PC-9 (cell line): ENCODE measurements at places on chromosomes 6 and 20.

DNA sequence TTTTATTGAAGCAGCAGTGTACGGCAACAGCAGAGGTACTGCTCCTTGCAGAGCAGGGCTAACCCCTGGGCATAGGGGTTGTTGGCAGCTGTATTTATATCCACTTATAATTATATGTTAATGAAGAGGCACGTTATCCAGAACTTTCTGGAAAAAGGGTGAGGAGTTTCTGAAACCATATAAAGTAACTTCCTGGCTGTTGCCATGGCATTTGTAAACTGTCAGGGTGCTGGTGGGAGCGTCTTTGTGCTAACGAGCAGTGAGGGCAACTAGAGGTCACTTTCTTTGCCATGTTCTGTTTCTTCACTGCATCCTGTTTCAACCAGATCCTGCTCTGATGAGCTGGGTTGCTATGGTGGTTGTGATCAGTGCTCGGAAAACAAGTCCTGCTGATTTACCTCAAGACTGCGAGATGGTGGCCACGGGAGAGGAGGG is 11.1 kb upstream of the ARFGEF2 start:
- no peaks in the 10 kb centered on the region for H3K36me3 ChIP-seq
- DNase-seq, result no peak
- H3K4me3 ChIP-seq, result no peak overlapping the region
- no peaks in the 10 kb centered on the region for H3K27me3 ChIP-seq

- H3K4me3 ChIP-seq, result no peak overlapping the region
- H3K4me1 ChIP-seq, result no peaks in the 10 kb centered on the region
- no peaks in the 10 kb centered on the region for H3K27me3 ChIP-seq
- DNase-seq, result no peak
- H3K27ac ChIP-seq, result no peak overlapping the region
Observed at GRCh38 chr20:3572151-3572550, 91.0 kb downstream of the GFRA4 start.

GRCh38 chr20:56780266-56780665 is 151.2 kb downstream of the TFAP2C start:
- no peaks in the 10 kb centered on the region for H3K36me3 ChIP-seq
- H3K4me1 ChIP-seq, result peaks cover 30% of the 10 kb centered on the region
- no peak overlapping the region for H3K27ac ChIP-seq
- H3K4me3 ChIP-seq, result no peak overlapping the region

GRCh38 chr6:45478240-45478639 is 100.5 kb upstream of the SUPT3H start:
- 0 out of 2 replicates have a peak overlapping the region, but pooled peaks have one; percentile 6 for H3K4me3 ChIP-seq
- peaks cover 4% of the 10 kb centered on the region; the same call in 1 of the 2 replicates for H3K36me3 ChIP-seq
- peak overlapping the region; percentile 73 for H3K27ac ChIP-seq
- H3K4me1 ChIP-seq, result peaks cover 36% of the 10 kb centered on the region
- H3K27me3 ChIP-seq, result no peaks in the 10 kb centered on the region

- no peaks in the 10 kb centered on the region for H3K36me3 ChIP-seq
- H3K4me3 ChIP-seq, result no peak overlapping the region
- H3K27ac ChIP-seq, result no peak overlapping the region
- H3K4me1 ChIP-seq, result no peaks in the 10 kb centered on the region
Observed at GRCh38 chr20:21105429-21106170, 558 bp downstream of the LINC00237 start.

- peak overlapping the region; percentile 75 for H3K4me3 ChIP-seq
- DNase-seq, result peak; percentile 82
- peaks cover 22% of the 10 kb centered on the region for H3K4me1 ChIP-seq
- H3K27me3 ChIP-seq, result no peaks in the 10 kb centered on the region
- H3K36me3 ChIP-seq, result no peaks in the 10 kb centered on the region
- peak overlapping the region; percentile 97 for H3K27ac ChIP-seq
Observed at GRCh38 chr20:23050847-23051627, 1.6 kb upstream of the THBD start.

DNA sequence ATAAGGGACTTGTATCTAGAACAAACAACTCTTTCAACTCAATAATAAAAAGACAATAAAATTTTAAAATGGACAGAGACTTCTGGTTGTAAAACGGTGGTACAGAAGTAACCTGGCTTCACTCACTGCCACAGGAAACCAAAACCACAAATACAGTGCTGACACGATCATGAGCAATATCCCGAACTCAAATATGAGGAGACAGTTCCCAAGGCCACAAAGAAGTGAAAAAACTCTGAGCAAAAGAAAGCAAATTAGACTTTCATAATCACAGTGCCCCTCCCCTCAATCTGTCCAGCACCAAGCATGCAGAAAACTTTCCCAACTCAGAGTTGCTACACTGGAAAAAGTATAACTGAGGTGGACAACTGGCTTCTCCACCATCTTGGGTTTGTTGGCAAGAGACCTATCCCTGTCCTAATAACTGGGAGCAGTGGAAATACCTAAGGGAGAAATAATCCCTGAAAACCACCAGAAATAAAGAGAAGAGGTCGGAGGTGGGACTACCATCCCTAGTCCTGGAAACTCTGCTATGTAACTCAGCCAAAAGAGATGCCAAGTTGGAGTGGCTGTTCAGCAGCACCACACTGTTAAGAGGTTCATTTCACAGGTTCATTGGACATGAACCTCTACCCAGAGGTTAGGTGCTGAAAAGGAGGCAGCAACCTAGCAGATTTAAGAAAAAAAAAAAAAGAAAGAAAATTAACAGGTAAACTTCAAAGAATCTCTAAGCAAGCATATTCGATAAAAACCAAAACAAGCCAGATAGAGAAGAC is 55.5 kb downstream of the REV3L start:
- peak overlapping the region; percentile 52 for H3K27ac ChIP-seq
- peak; percentile 41 for DNase-seq
- no peaks in the 10 kb centered on the region for H3K36me3 ChIP-seq

DNA sequence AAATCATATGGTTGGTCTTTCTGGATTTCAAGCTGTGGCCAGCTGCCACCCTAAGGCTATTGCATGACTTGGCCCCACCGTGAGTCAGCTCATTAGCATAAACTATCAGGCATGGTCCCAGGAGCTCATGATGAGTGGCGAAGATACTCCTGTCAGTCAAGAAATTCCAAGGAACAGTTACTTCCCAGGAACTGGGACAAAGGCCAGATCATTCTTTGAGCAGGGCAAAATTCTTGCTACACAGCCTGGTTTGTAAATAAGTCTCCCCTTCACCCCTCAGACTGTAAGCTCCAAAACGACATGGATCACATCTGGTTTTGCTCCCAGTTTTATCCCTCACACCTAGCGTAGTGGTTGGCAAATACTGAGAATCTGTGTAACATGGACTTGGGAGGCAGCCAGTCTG is 33.0 kb upstream of the KIAA1586 start:
- H3K4me3 ChIP-seq, result no peak overlapping the region
- H3K36me3 ChIP-seq, result no peaks in the 10 kb centered on the region
- H3K27ac ChIP-seq, result no peak overlapping the region
- H3K4me1 ChIP-seq, result peaks cover 9% of the 10 kb centered on the region; the same call in 1 of the 2 replicates
- H3K27me3 ChIP-seq, result no peaks in the 10 kb centered on the region

DNA sequence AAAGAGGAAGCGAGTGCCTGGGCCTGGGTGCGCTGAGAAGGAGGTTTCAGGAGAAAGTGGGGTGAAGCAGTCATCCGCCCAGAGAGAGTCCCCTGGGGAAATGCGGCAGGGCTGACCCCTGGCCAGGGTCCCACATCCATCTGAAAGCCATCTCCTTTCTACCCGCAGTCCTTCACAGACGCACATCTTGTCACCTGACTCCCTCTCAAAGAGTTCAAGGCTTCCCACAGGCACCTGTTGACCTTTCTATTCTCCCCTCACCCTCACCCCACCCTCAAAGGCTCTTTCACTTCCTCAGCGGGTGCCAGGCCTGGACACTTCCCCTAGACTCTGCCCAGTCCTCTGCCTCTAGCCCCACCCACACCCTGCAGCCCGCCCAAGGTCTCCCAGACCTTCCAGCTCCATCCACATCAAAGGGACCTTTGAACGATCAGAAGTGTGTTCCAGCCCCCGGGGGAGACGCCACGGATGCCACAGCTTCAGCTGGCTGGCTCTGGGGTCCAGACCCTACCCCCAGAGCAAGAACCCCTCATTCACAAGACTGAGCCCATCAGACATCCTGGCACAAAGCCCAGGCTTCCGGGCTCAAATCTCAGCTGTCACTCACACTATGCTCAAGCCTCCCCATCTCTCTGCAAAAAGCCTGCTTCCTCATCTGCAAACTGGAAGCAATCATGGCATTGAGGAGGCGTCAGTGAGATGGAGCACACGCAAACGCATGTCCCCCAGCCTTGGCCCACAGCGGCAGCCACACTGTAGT is 2.1 kb downstream of the CTSZ start:
- H3K27ac ChIP-seq, result no peak overlapping the region
- H3K36me3 ChIP-seq, result no peaks in the 10 kb centered on the region
- peaks cover 34% of the 10 kb centered on the region for H3K4me1 ChIP-seq
- H3K27me3 ChIP-seq, result no peaks in the 10 kb centered on the region

DNA sequence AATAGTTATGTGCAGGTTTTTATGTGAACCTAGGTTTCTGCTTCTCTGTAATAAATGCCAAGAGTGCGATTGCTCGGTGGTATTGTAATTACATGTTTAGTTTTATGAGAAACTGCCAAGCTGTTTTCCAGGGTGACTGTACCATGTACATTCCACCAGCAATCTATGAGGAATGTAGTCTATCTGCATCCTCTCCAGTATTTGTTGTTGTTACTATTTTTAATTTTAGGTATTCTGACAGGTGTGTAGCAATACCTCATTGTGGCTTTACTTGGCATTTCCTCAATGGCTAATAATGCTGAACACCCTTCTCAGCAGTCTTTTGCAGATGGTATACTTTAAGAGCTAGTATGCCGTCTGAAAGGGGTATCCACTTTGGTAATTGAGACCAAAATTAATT is 142.1 kb downstream of the BMP2 start:
- no peak overlapping the region for H3K4me3 ChIP-seq
- H3K4me1 ChIP-seq, result no peaks in the 10 kb centered on the region
- H3K27me3 ChIP-seq, result no peaks in the 10 kb centered on the region

DNA sequence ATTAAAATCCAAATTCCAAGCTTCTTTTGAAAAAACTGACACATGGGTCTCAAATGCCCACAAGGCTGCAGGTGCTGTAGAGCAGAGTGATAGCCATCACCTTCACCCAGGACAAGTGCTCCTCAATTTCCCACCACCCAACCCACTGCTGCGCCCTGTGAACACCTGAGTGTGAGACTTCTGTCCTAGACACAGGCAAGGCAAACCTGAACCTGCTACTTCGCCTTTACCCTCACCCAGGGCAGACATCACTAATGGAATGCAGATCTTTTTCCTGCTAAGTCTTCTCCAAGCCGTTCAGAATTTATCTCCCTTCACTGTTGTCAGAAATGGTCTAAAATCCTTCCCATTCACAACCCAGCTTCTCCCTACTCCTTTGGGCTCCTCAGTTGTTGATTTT is 65.9 kb downstream of the PREX1 start:
- peaks cover 10% of the 10 kb centered on the region for H3K4me1 ChIP-seq
- H3K27me3 ChIP-seq, result no peaks in the 10 kb centered on the region
- no peak overlapping the region for H3K27ac ChIP-seq
- H3K4me3 ChIP-seq, result no peak overlapping the region
- DNase-seq, result no peak

- H3K27me3 ChIP-seq, result no peaks in the 10 kb centered on the region
- H3K4me3 ChIP-seq, result no peak overlapping the region
- H3K27ac ChIP-seq, result no peak overlapping the region
- H3K36me3 ChIP-seq, result no peaks in the 10 kb centered on the region
Observed at GRCh38 chr6:11865680-11866300, 87.2 kb upstream of the ADTRP start.

DNA sequence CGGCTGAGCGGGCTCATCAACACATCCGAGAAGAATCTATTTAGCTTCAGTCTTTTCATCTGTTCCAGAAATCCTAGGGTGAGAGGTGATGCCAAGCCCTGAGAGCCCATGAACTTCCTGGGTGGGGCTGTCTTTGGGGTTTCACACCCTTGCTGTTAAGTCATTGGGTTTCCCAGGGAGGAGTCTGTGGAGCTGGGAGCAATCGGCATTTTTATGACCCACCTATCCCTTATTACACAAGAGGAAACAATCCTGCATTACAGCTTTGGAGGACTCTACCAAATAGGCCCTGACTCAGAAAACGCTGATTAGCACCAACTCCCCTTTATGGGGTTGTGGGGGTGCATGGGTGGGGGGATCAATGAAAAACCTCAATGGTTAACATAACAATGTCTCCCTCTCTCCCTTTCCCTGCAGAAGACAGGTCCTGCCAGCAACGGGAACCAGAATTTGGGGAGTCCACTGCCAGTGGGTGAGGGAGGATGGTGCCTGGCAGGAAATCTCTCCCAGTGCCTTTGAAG is 46.3 kb downstream of the EZR start:
- H3K4me1 ChIP-seq, result peaks cover 70% of the 10 kb centered on the region
- no peaks in the 10 kb centered on the region for H3K27me3 ChIP-seq
- H3K27ac ChIP-seq, result peak overlapping the region; percentile 86
- H3K36me3 ChIP-seq, result peaks cover 93% of the 10 kb centered on the region

- H3K27ac ChIP-seq, result no peak overlapping the region
- no peaks in the 10 kb centered on the region for H3K36me3 ChIP-seq
- H3K4me3 ChIP-seq, result no peak overlapping the region
- no peaks in the 10 kb centered on the region for H3K27me3 ChIP-seq
Observed at GRCh38 chr6:55499591-55499990, 79.4 kb downstream of the HMGCLL1 start.

DNA sequence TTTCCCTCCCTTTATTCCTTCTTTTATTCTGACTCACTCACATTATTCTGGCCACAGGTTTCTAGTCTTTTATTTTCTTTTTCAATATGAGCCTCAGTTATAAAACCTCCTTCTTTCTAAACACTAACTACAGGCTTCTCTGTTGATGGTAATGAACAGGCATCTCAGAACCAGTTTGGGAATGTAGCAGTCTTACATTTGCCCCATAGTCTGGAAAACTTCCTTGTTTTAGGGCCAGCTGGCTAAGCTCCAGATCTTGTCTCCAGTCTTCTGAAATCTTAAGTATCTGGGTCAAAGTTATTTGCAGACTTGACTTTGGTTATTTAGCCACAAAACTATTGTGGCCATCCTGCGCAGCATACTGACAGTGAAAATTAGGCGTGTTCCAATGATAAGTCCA is 97.0 kb upstream of the MAN1A1 start:
- peak overlapping the region; percentile 30 for H3K4me3 ChIP-seq
- H3K4me1 ChIP-seq, result peaks cover 46% of the 10 kb centered on the region
- no peaks in the 10 kb centered on the region for H3K36me3 ChIP-seq
- no peaks in the 10 kb centered on the region for H3K27me3 ChIP-seq
- DNase-seq, result peak; percentile 76

GRCh38 chr6:89311853-89312531 is 3.1 kb downstream of the GABRR2 start:
- no peaks in the 10 kb centered on the region for H3K27me3 ChIP-seq
- no peak overlapping the region for H3K4me3 ChIP-seq
- no peak overlapping the region for H3K27ac ChIP-seq
- no peaks in the 10 kb centered on the region for H3K4me1 ChIP-seq
- no peaks in the 10 kb centered on the region for H3K36me3 ChIP-seq
